ENCODE measurements at places on chromosomes 6 and 20. TPM values are rescaled to one million over a fixed set of nuclear protein-coding genes. Genes with fewer than 3 reads are reported as not detected.

DNA sequence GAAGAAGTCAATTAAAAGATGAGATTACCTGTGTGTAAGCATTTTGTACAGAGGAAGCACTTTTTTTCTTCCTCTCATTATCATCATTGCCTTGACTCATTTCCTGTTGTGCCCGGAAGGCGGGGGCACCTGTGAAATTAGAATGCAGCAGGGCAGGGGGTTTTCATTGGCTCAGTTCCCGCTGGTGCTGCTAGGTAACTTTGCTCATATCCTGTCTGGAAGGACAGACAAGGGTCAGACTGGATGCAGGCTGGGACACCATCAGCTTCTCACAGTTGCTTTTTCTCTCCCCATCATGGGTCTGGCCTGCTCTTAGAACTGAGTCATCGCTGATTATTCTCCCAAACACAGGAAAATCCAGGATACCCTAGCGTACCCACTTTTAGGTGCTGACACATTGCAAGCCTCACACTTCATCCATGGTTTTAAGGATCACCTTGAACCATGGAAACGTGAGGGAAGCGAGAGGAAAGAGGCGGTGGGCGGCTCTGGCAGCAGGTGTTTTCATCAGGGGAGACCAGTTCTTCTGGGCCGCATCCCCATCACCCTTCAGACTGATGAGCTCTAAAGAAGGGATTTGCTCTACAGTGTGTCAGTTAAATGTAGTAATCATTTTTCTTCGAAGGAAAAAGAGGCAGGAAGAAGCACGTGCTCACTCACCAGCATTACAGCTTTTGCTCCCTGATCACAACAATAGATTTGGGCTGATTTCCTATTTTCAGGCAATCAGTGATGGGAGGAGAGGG lies 195.7 kb upstream of the SASH1 start:
- peak overlapping the region; percentile 28 for H3K27ac ChIP-seq
- peaks cover 6% of the 10 kb centered on the region for H3K27me3 ChIP-seq
- no peak for DNase-seq
- no peaks in the 10 kb centered on the region for H3K36me3 ChIP-seq
- peaks cover 10% of the 10 kb centered on the region for H3K4me1 ChIP-seq

SLC22A7 gene
- not detected for total RNA-seq

- no peak overlapping the region for H3K27ac ChIP-seq
- peaks cover 68% of the 10 kb centered on the region for H3K36me3 ChIP-seq
- DNase-seq: no peak
Observed at GRCh38 chr6:44260011-44260410, 2.7 kb upstream of the SLC35B2 start.

COL10A1 gene
- not detected for total RNA-seq

DNA sequence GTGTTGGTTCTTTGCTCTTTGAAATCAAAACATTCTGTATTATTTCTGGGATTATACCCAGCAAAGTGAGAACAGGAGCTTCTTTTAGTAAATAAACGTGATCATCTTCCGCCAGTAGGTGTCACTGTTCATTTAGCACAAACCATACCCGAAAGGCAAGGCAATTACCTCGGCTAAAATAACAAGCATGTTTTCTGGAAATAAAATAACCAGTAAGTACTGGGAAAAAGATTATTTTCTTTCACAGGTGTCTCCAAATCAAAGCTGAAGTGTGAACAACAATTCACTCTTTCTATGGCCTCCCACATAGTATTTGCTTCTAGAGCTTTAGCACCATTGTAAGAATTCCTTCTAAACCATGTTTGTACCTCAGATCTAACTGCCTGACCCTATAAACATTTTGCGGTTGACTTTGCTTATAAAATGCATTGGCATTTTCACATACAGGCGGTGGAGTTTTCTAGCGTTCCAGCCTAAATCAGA lies 144.6 kb upstream of the AGPAT4 start:
- no peak overlapping the region for H3K27ac ChIP-seq
- H3K4me3 ChIP-seq: no peak overlapping the region
- no peaks in the 10 kb centered on the region for H3K4me1 ChIP-seq

- peaks cover 39% of the 10 kb centered on the region for H3K27me3 ChIP-seq
- no peak for DNase-seq
- H3K36me3 ChIP-seq: no peaks in the 10 kb centered on the region
- no peaks in the 10 kb centered on the region for H3K4me1 ChIP-seq
- no peak overlapping the region for H3K4me3 ChIP-seq
Observed at GRCh38 chr20:59063358-59064213, 21.0 kb upstream of the PRELID3B start.

GRCh38 chr20:1803932-1804501 lies 91.2 kb upstream of the SIRPA start:
- H3K27ac ChIP-seq: no peak overlapping the region
- H3K27me3 ChIP-seq: peaks cover 46% of the 10 kb centered on the region
- no peak for DNase-seq
- H3K4me3 ChIP-seq: peak overlapping the region; percentile 37

DNA sequence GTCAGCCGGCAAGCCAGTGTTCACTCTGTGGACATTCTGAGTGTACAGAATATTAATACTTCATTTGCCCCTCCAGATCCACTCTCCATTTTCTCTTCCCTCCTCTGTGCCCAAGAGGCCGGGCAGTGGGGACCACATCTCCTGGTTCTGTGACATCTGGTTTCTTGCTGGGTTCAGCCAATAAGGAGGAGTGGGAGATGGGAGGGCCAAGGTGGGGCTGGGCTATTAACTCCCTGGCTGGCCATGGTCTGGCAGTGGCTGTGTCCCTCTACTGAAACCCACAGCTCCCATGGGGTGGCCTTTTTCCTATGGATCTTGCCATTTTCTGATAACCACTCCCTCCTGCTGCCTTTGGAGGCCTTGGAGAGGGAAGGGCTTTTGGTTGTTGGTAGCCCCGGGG lies 30.0 kb upstream of the SALL4 start:
- H3K27ac ChIP-seq: no peak overlapping the region
- no peaks in the 10 kb centered on the region for H3K36me3 ChIP-seq
- H3K27me3 ChIP-seq: peaks cover 2% of the 10 kb centered on the region
- DNase-seq: no peak
- no peaks in the 10 kb centered on the region for H3K4me1 ChIP-seq

DNA sequence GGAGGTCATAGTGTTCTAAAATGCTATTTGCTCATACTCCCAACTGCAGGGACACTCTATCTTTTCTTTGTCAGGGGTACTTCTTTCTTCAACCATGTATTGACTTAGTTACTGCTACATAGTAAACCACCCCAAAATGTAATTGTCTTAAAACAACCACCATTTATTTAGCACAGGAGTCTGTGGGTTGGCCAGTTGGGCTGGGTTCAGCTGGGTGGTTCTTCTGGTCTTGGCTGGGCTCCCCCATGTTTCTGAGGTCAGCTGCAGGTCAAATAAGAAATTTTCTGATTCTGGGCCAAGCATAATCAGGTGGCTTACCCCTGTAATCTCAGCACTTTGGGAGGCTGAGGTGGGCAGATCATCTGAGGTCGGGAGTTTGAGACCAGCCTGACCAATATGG lies 220.0 kb upstream of the BTBD3 start:
- H3K4me1 ChIP-seq: no peaks in the 10 kb centered on the region
- no peaks in the 10 kb centered on the region for H3K27me3 ChIP-seq
- no peak overlapping the region for H3K4me3 ChIP-seq
- no peaks in the 10 kb centered on the region for H3K36me3 ChIP-seq
- H3K27ac ChIP-seq: no peak overlapping the region
- no peak for DNase-seq

- H3K27me3 ChIP-seq: no peaks in the 10 kb centered on the region
- no peak overlapping the region for H3K27ac ChIP-seq
- H3K4me1 ChIP-seq: no peaks in the 10 kb centered on the region
- no peaks in the 10 kb centered on the region for H3K36me3 ChIP-seq
- DNase-seq: no peak
Observed at GRCh38 chr6:84329077-84329476, 101.6 kb upstream of the CEP162 start.

- no peak overlapping the region for H3K4me3 ChIP-seq
- H3K27ac ChIP-seq: no peak overlapping the region
- no peaks in the 10 kb centered on the region for H3K4me1 ChIP-seq
- no peak for DNase-seq
Observed at GRCh38 chr6:19525673-19526072, 311.5 kb upstream of the ID4 start.

SSR1 gene
- 196 TPM for total RNA-seq

DNA sequence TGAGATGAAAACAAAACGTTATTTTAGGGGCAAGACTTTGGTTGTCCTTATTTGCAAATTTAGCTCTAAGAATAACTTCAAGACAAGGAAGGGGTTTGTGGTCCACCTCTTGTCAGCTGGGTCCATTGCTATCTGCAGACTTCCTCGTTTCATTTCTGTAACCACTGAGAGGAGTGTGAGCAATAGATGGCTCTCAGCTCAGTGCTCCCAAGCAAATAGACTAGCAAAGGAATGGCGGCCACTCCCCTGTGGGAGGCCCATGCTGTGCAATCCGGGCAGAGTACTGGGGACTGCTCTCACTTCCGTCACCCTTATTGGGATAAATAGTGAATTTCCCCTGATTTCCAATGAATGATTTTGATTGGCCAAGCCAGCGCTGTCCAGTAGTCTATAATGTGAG lies 176.6 kb downstream of the ZDHHC14 start:
- H3K27ac ChIP-seq: no peak overlapping the region
- peaks cover 17% of the 10 kb centered on the region for H3K27me3 ChIP-seq
- no peaks in the 10 kb centered on the region for H3K36me3 ChIP-seq
- H3K4me3 ChIP-seq: no peak overlapping the region

CDH26 gene
- 0.30 TPM for total RNA-seq

- H3K4me1 ChIP-seq: peaks cover 22% of the 10 kb centered on the region
- peaks cover 34% of the 10 kb centered on the region for H3K27me3 ChIP-seq
- no peak for DNase-seq
- no peak overlapping the region for H3K27ac ChIP-seq
- H3K36me3 ChIP-seq: no peaks in the 10 kb centered on the region
Observed at GRCh38 chr6:132961122-132961521, 146.8 kb downstream of the RPS12 start.

AVP gene
- total RNA-seq: not detected

GRCh38 chr6:39302669-39303424 lies 11.4 kb downstream of the KCNK17 start:
- H3K36me3 ChIP-seq: no peaks in the 10 kb centered on the region
- peaks cover 4% of the 10 kb centered on the region for H3K27me3 ChIP-seq
- peak overlapping the region; percentile 40 for H3K4me3 ChIP-seq
- peak overlapping the region; percentile 20 for H3K27ac ChIP-seq

DNA sequence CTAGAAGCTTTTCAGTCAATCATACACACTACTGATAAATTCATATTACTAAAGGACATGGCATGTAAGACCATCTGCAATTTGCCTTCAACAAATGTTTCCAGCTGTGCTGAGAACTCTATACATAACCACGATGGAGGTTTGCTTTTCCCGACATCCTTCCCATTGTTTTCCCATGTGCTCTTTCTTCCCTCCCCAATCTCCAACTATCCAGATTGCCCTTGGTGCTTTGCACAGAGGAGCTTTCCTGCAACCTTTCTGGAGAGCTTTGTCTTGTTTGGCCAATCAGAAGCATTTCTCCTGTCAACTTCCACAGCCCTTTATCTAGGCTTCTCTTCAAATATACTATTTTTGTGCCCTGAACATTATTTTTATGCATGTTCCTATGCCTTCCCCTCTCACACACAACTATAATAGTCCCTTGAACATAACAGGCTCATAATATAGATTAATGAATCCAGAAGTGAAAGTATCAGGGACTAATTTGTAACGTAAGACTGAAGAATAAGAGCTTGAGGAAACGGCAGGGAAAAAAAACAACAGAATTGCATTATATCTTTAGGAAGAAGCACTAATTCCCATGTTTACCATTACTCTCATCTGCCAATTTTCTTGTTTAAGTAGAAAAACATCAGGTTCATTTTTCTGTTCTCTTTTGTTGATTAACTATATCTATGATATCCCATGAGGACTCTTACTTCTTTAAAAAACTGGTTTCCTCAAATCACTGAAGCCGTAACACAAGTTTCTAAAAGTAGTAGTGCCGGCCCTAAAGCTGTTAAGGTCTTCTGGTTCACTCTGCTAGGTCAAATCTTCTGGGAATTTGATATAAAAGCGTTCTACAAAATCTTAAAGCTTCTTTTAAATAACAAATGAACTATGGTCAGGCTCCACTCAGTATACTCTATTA lies 20.1 kb downstream of the SMLR1 start:
- H3K27me3 ChIP-seq: no peaks in the 10 kb centered on the region
- H3K27ac ChIP-seq: no peak overlapping the region
- no peaks in the 10 kb centered on the region for H3K36me3 ChIP-seq
- no peak for DNase-seq
- H3K4me3 ChIP-seq: no peak overlapping the region

DNA sequence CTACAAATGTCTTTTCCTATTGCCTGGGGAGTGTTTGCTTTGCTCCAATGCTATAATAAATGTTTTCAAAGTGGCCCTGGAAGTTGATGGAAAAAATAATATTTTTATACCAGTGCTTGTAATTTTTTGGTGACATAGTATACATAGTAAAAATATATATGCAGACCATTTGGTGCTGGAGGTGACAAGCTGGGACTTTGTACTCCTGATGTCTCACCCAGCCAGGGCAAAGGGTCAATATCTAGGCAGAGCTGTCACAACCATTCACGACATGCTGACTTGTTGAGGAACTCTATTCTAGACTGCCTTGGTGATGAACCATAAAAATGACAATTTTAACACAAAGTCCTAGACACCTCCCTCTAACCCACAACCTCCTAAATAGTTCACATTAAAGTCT lies 203.0 kb downstream of the PLCB1 start:
- no peaks in the 10 kb centered on the region for H3K4me1 ChIP-seq
- no peak overlapping the region for H3K27ac ChIP-seq
- no peak for DNase-seq
- no peaks in the 10 kb centered on the region for H3K36me3 ChIP-seq
- H3K27me3 ChIP-seq: no peaks in the 10 kb centered on the region
- H3K4me3 ChIP-seq: no peak overlapping the region

Data from activated T-helper 2 cell treated with anti-CD3 and anti-CD28 coated beads, Interferon-gamma antibody, Interleukin-2, Interleukin-4, amounts not matched to agents 10 μg/mL and 5 μg/mL and 100 μg/mL, durations not matched to agents 14 hours and 24 hours and 36 hours (primary cell).